ENCODE measurements at places on chromosomes 3 and 15.

GRCh38 chr3:80086426-80086825 is 318.6 kb upstream of the ROBO1 start:
- no peak for DNase-seq

DNA sequence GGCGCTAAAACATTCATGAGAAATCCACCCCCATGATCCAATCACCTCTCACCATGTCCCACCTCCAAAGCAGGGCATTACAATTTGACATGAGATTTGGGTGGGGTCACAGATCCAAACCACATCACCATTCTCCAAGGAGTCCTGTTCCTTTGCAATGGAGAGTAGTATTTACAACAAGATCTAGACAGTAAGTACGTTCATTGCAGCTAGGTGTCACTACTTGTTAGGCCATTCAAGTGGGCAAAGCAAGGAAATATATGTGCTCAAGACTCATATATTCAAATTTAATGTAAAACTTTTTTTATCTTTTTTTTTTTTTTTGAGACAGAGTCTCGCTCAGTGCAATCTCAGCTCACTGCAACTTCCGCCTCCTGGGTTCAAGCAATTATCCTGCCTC is 79.3 kb downstream of the AQP9 start:
- DNase-seq, result peak; percentile 29

DNA sequence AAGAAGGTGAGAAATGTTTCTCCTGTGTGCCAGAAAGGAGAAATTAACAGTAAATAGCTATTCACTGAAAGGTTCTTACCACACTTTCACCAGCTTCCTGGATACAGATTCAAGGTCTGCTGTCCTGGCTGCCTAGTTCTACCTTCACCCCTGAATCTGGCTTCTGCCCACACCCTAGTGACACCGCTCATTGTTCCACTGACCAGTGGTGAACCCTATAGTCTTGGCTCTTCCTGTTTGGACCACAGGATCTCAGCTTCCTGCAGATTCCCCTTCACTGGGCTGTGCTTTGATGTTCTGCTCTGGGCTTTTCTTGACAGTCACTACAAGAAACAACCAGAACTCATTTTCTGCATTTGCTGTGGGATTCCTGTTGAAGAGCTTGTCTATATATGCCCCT is 250.0 kb downstream of the XXYLT1 start:
- no peak for DNase-seq

- no peak for DNase-seq
Observed at GRCh38 chr3:27907148-27907547, 185.0 kb upstream of the EOMES start.

DNA sequence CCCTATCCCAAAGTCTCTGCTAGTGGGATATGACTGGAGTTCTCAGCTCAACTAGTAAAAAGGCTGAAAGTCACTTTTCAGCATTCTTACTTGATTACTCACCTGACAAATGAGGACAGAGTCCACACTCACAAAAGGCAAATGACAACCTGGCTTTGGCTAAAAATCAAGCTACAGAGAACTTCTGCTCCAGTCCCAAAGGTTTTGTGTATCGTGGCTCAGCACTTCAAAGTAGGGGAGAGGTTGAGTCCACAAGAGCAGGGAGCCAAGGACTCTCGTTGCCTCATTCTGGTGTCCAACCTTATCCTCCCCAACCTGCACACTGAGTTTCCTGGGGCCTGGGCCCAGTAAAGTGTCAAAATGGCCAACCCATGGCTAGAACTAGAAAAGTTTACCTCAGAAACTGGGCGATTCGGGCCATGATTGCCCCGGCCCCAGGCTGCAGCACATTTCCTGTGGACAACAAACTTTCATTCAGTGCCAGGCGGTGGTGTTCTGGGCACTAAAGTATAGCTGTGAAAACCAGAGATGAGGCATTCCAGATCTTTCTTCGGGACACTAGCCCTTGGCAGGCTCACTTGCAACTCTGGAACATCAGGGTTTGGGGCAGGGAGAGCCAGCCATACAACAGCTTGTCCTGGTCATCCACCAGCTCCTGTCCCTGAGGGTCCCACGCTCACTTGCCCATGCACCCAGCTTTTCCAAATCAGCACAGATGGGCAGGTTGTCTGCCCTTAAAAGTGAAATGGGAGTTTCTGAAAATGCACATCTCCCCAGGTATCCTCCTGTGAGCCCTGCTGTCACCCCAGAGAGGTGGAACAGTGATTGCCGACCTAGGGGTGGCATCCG is 3.1 kb downstream of the ACAA1 start:
- peak; percentile 40 for DNase-seq

- no peak for DNase-seq
Observed at GRCh38 chr3:56355570-56356185, 112.6 kb downstream of the ERC2 start.
